Central memory CD8-positive, alpha-beta T cell (primary cell): ENCODE measurements at places on chromosomes 4 and X.
A peak's percentile ranks its signal among the peaks of the same experiment; 100 is the strongest.

DNA sequence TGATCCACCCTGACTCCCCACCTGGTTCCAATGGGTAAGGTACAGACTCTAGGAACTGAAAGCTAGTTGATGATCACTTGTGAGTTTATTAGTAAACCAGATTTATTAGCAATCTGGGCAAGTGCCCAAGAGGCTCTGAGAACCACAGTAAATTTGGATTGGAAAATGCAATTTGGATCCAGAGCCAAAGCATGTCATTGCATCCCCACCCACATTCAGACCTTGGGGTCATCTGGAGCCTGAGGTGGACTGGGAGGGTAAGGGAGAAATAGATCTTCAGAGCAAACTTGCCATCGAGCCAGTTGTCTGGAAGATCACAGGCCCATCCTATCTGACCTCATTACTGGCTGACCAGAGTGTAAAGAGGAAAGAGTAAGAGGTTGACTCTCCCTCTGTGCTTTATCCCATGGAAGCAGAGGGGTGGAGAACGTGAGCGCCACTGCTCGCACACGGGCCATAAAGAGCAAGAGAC lies 78.7 kb upstream of the RASGEF1B start:
- no peaks in the 10 kb centered on the region for H3K4me1 ChIP-seq
- H3K36me3 ChIP-seq: no peaks in the 10 kb centered on the region
- no peaks in the 10 kb centered on the region for H3K27me3 ChIP-seq
- no peak overlapping the region for H3K4me3 ChIP-seq
- DNase-seq: no peak
- H3K27ac ChIP-seq: no peak overlapping the region

GRCh38 chrX:45266456-45266855 lies 65.8 kb upstream of the DIPK2B start:
- no peaks in the 10 kb centered on the region for H3K4me1 ChIP-seq
- H3K27ac ChIP-seq: no peak overlapping the region
- no peaks in the 10 kb centered on the region for H3K36me3 ChIP-seq
- H3K27me3 ChIP-seq: peaks cover 12% of the 10 kb centered on the region
- H3K4me3 ChIP-seq: no peak overlapping the region

- no peaks in the 10 kb centered on the region for H3K27me3 ChIP-seq
- H3K4me3 ChIP-seq: no peak overlapping the region
- no peak overlapping the region for H3K27ac ChIP-seq
- H3K36me3 ChIP-seq: no peaks in the 10 kb centered on the region
- DNase-seq: no peak
Observed at GRCh38 chrX:10893976-10894375, 217.2 kb upstream of the HCCS start.

DNA sequence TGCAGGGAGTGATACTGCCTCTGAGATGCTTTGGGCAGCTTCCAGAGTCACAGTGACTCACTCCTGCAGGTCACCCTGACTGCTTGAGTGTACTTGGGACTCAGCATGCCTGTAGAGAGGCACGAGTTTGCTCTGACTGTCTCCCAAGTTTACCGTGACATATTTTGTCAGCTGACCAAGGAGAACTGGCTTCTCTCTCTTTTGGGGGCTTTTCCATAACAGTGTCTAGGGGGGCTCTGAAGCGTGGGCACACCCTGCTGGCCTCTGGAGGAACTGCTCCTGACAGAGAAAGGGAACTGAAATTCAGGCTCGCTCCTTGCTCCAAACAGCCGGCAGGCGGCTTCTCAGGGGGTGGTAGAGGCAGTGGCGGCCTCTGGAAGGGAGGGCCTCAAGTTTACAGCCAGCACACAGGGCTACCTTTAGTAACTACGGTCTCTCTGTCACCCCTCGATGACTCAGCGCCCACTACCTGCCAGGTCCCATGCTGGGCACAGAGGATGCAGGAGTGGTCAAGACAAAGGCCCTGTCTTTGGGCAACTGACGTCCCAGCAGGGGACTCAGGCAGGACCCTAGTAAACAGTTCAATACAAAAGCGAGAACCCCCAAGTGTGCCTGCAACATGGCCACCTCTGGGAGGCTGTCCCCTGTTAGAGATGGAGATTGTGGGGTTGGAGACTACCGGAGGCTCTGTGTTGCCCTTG lies 17.8 kb downstream of the ZNF185 start:
- no peak for DNase-seq
- no peaks in the 10 kb centered on the region for H3K4me1 ChIP-seq
- no peaks in the 10 kb centered on the region for H3K27me3 ChIP-seq
- H3K4me3 ChIP-seq: no peak overlapping the region

GRCh38 chr4:140014284-140014683 lies 139.7 kb downstream of the MAML3 start:
- DNase-seq: no peak
- H3K27me3 ChIP-seq: peaks cover 33% of the 10 kb centered on the region
- no peaks in the 10 kb centered on the region for H3K36me3 ChIP-seq
- H3K4me3 ChIP-seq: no peak overlapping the region
- no peak overlapping the region for H3K27ac ChIP-seq
- H3K4me1 ChIP-seq: no peaks in the 10 kb centered on the region

- H3K4me3 ChIP-seq: no peak overlapping the region
- H3K27ac ChIP-seq: no peak overlapping the region
- H3K27me3 ChIP-seq: no peaks in the 10 kb centered on the region
- H3K4me1 ChIP-seq: peaks cover 32% of the 10 kb centered on the region
- peaks cover 23% of the 10 kb centered on the region for H3K36me3 ChIP-seq
Observed at GRCh38 chr4:145093638-145094037, 4.4 kb downstream of the ANAPC10 start.

DNA sequence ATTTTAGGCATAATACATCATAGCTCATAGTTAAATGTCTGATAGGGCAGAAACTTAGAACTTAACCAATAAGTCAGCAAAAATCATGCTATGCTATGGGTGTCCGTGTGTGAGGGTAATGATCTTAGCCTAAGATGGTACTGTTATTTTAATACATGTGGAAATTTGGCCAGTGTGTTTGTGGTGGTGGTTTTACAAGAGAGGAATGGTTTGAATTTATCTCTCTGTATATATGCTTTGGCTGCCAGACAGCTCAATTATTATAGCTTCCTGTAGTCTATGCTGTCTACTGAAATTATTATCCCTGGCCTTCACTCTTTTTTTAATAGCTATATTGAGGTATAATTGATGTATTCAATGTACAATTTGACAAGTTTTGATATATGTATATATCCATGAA lies 21.3 kb downstream of the ZNF330 start:
- no peak overlapping the region for H3K27ac ChIP-seq
- H3K36me3 ChIP-seq: no peaks in the 10 kb centered on the region
- no peak overlapping the region for H3K4me3 ChIP-seq
- H3K4me1 ChIP-seq: no peaks in the 10 kb centered on the region
- peaks cover 10% of the 10 kb centered on the region for H3K27me3 ChIP-seq
- DNase-seq: no peak

GRCh38 chrX:103275947-103276567 lies 493 bp downstream of the TCEAL5 start:
- H3K4me3 ChIP-seq: no peak overlapping the region
- peaks cover 82% of the 10 kb centered on the region for H3K27me3 ChIP-seq
- no peak for DNase-seq
- H3K27ac ChIP-seq: no peak overlapping the region

GRCh38 chr4:10605746-10606482 lies 78.7 kb downstream of the CLNK start:
- no peaks in the 10 kb centered on the region for H3K36me3 ChIP-seq
- no peaks in the 10 kb centered on the region for H3K27me3 ChIP-seq
- DNase-seq: no peak
- no peaks in the 10 kb centered on the region for H3K4me1 ChIP-seq
- no peak overlapping the region for H3K4me3 ChIP-seq

DNA sequence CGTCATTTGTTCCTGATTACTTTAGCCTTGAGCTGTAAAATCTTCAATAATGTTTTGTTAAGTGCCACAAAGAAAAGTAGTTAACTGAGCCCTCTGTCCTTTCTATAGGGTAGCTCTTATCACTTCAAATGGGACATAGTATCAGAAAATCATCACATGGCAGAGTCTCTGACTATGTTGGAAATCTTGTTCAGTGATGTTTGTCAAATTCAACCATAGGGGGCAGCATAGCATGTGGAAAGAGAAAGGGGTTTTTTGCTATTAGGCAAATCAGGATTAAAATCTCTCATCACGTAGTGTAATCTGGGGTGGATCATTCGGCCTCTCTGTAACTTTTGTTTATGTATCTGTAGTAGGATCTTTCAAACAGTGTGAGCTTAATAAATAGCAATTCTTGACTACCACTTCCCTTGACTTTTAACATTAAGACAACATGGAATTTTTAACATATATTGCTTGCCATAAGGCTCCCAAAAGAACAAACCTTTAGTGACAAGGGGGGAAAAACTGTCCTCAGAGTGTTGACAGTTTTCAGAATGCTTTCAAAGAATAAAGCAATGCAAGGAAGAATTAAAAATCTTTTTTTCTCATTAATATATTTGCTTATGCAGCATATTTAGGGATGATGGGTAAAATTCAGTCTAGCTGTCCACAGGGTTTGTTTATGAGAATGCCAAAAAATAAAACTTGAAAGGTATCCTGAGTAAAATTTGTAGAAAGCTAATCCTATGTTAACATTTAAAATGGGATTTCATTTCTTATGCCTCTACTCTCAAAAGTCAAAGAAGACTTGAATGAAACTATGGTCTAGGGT lies 127.2 kb downstream of the FBXW7 start:
- peaks cover 9% of the 10 kb centered on the region for H3K36me3 ChIP-seq
- no peaks in the 10 kb centered on the region for H3K27me3 ChIP-seq
- no peak for DNase-seq
- no peak overlapping the region for H3K27ac ChIP-seq

DNA sequence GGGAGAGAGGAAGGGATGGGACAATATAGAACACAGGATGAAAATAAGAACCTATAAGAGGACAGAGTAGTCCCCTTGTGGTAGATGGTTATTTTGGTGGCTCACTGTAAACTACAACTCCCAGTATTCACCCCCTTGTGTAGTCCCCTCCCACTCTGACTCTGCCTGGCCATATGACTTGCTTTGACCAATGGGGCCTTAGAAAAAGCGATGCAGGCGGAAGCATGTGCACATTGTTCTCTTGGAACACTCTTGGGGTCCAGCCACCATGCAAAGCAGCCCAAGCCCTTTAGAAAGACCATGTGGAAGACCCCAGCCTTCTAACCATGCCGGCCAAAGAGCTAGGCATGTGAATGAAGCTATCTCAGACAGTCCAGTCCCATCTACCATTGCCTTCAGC lies 415.0 kb downstream of the BCOR start:
- H3K4me3 ChIP-seq: no peak overlapping the region
- DNase-seq: no peak
- H3K27ac ChIP-seq: no peak overlapping the region
- H3K36me3 ChIP-seq: no peaks in the 10 kb centered on the region

- no peaks in the 10 kb centered on the region for H3K4me1 ChIP-seq
- no peak for DNase-seq
- H3K4me3 ChIP-seq: no peak overlapping the region
- no peak overlapping the region for H3K27ac ChIP-seq
- H3K27me3 ChIP-seq: no peaks in the 10 kb centered on the region
- peaks cover 2% of the 10 kb centered on the region for H3K36me3 ChIP-seq
Observed at GRCh38 chr4:10666616-10667015, 18.0 kb downstream of the CLNK start.

DNA sequence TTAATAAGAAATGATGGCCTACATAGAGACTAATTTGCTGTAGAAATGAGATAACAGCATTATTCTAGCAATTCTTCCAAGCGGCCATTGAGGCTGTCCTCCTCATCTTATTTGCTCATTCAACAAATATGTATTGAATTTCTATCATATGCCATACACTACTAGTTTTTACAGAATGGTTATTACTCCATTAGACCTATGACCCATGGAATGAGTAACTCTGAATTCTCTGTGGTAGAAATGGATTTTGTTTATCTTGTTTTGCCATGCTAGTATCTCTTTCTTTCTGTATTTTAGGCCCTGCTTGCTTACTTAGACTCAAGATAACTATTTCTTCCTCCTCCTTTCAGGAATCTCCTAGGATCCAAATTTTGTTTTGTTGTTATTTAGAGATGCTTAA lies 103.5 kb downstream of the RPA4 start:
- H3K27me3 ChIP-seq: no peaks in the 10 kb centered on the region
- H3K4me1 ChIP-seq: no peaks in the 10 kb centered on the region
- no peak overlapping the region for H3K4me3 ChIP-seq
- no peaks in the 10 kb centered on the region for H3K36me3 ChIP-seq
- no peak overlapping the region for H3K27ac ChIP-seq

GRCh38 chr4:83876047-83876446 lies 340.1 kb downstream of the GPAT3 start:
- H3K27ac ChIP-seq: no peak overlapping the region
- no peaks in the 10 kb centered on the region for H3K36me3 ChIP-seq
- no peaks in the 10 kb centered on the region for H3K27me3 ChIP-seq
- no peak overlapping the region for H3K4me3 ChIP-seq

GRCh38 chrX:115696939-115697338 lies 136.0 kb downstream of the PLS3 start:
- no peaks in the 10 kb centered on the region for H3K36me3 ChIP-seq
- no peaks in the 10 kb centered on the region for H3K27me3 ChIP-seq
- H3K27ac ChIP-seq: no peak overlapping the region
- no peak for DNase-seq
- no peaks in the 10 kb centered on the region for H3K4me1 ChIP-seq
- no peak overlapping the region for H3K4me3 ChIP-seq

- peaks cover 28% of the 10 kb centered on the region for H3K4me1 ChIP-seq
- peak overlapping the region; percentile 87 for H3K4me3 ChIP-seq
- H3K27me3 ChIP-seq: no peaks in the 10 kb centered on the region
- DNase-seq: no peak
- peak overlapping the region; percentile 95 for H3K27ac ChIP-seq
- H3K36me3 ChIP-seq: peaks cover 20% of the 10 kb centered on the region
Observed at GRCh38 chrX:40177117-40177430, 79.3 kb upstream of the BCOR start.

GRCh38 chr4:186249785-186250754 lies 15.9 kb upstream of the F11 start:
- no peaks in the 10 kb centered on the region for H3K27me3 ChIP-seq
- peaks cover 2% of the 10 kb centered on the region for H3K36me3 ChIP-seq
- DNase-seq: no peak
- H3K4me1 ChIP-seq: no peaks in the 10 kb centered on the region

- H3K36me3 ChIP-seq: peaks cover 2% of the 10 kb centered on the region
- H3K4me3 ChIP-seq: no peak overlapping the region
- no peaks in the 10 kb centered on the region for H3K27me3 ChIP-seq
- no peak overlapping the region for H3K27ac ChIP-seq
Observed at GRCh38 chrX:16594490-16594889, 55.5 kb upstream of the S100G start.
